ENCODE measurements at places on chromosomes 16 and 17.

DNA sequence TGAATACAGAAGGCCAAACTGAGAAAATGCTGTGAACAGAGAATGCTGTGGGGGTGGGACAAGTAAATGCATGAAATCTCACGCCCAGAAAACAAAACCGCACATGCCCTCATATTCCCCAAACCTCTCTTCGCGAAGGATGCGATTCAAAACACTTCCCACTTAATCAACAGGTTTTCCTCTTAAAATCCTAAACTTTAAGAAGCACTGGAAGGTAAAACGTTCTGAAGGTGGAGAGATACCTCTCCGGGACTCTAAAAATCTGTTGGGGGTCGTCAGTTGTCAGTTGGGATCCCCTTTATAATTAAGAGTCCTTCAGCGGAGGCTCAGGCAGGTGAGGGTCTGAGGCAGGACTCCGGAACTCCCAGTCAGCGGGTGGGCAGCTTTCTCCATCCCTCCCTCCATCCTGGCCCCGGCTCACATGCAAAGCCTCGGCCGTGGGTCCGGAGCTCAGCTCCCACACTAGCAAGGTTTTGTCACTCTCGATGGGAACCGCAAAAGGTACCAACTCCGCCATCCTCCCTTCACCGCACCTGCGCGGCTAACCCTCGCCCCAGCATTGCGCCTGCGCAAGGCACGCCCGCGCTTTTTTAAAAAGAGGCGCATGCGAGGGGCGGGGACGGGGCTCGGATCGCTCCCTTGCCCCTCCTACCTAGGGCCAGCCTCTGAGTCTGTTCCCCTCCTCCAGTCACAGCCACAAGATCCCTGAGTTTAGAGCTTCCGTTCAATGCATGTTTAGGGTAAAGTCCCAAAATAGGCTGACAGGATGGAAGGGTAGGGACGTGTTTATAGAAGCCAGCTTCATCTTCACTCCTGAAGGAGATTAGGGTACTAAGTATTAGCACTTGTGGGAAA lies at the start of gene RDM1:
Gene RDM1, minus strand, starts transcription at position 563 of the 855 bp plus-strand sequence. Its CDS starts 46 bp downstream, at position 517.
- peak; percentile 60 for DNase-seq

DNA sequence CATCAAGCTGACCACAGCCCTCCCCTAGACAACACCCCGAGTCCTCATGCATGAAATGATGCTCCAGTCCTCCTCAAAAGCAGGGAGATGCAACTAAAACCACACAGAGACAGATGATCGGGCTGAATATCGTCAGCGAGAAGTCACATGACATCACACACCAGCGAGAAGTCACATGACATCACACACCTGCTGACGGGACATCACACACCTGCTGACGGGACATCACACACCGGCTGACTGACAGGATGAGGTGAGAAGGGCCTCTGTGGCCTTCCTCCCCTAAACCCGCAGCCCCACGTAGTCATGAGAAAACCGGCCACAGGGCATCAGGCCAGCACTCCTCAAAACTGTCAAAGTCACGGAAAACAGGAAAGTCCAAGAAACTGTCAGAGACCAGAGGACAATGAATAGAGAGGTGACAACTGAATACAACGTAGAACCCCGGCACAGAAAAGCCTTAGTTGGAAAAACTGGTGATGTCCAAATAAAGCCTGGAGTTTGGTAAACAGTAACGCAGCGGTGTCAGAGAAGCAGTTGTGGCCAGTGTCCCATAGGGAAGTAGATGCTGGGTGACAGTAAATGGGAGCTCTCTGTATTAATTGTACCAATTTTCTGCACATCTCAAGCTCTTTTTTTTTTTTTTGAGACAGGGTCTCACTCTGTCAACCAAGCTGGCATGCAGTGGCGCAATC lies 14.3 kb downstream of the LITAF start:
- DNase-seq, result peak; percentile 27

DNA sequence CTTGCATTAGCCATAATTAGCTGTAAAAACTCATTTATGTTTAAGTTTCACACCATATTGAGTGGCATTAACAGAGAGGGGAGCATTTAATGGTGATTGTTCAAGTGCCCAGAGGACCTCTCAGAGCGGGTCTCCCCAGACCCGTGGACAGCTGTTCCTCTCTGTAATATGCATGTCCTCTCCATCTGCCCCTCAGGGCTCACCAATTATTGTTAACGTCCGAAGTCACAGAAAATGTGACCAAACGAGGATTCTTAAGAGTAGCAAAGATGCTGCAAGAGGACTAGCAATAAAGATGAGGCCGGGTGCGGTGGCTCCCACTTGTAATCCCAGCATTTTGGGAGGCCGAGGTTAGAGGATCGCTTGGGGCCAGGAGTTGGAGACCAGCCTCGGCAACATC lies 130.2 kb downstream of the CPPED1 start:
- DNase-seq, result no peak

GRCh38 chr17:60047590-60047989 lies 31.1 kb downstream of the HEATR6 start:
- DNase-seq, result no peak

GRCh38 chr17:48514477-48514876 lies 16.3 kb downstream of the HOXB1 start:
- no peak for DNase-seq

- no peak for DNase-seq
Observed at GRCh38 chr16:11677959-11678881, 10.0 kb downstream of the SNN start.

DNA sequence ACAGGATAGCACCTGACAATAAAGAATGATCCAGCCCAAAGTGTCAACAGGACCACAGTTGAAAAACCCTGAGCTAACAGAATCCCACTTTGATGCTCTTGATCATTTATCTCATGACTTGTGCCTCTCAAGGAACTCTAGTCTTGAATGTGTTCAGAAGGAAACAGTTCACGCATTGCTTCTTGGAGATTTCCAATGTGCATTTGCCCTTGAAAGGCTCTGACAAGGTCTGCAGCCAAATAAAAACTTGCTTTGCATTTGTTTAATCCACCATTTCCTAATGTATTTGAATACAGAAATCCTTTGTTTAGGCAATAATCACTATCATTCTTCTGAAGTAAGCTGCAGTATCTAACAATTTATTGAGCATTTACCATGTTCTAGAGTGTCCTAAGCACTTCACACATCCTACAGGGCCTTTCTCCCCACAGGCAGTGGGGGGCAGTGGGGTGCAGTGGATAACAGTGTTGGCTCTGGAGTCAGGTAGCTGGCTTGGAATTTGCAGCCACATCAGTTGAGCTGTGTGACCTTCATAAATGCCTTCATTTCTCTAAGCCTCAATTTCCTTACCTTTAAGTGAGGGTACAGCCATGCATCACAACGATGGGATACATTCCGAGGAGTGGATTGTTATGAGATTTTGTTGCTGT lies 239.7 kb downstream of the XYLT1 start:
- no peak for DNase-seq

DNA sequence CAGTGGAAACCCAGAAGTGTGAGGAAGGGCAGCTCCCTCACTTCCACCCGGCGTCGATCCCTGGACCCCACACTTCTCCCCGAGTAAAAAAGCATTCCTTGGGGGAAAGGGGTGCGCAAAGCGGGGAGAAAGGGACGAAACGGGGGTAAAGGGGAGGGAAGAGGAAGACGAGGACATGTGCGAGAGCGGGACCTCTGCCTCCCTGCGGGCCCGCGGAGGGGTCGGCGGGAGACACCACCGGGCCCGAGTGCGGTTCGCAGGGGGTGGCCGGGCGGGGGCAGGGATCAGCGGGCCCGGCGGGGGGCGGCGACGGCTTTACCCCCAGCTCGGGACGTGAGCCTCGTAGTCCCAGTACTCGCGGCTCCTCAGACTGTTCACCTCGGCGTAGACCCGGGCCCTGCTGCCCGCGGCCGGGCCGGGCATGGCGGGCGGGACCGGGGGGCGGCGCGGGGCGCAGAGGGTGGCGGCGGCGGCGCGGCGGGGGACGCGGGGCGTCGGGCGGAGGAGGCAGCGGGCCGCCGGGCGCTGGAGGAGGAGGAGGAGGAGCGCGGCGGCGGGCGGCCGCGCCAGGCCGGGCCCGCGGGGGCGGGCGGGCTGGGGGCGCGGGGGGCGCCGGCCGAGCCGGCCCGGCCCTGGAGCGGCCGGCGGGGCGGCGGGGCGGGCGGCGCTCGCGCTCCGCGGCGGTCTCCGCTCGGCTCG lies 443 bp downstream of the CSNK2A2 start:
- no peak for DNase-seq

GRCh38 chr17:62064029-62064790 lies 868 bp downstream of the MED13 start:
- DNase-seq, result no peak

DNA sequence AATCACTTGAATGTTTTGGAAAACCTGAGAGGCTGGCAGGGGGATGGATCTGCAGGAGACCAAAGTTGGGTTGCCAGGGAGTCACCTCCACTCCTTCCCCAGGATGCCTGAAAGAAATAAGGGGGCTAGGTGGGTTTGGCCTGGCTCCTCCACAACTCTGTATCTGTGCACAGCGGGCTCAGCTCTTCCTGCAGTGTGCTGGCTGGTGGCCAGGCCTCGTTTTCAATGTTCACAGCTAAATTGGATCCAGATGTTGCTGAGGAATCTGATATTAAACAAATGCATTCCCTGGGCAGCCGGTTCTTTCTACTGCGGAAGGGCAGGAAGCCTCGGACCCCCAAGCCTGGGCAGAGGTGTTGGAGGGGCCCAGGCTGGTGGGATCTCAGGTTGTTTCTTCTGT lies 106.2 kb downstream of the N4BP1 start:
- DNase-seq, result no peak

DNA sequence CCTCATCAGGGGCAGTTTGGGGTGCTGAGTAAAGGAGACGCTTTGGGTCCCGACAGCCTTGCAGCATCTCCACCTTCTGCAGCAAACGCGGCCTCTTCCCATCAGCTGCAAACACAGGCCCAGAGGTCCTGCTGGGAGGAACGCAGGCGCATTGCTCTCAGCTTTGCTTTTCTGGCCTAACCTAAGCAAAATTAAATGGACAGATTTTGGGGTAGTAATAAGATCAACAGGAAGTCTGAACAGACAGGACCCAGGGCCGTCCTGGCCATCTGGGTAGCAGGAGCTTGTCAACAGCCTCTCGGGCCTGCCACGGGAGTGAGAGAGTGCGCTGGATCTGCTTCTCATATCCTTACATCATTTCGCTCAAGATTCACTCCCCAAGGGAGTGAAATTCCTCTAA lies 7.2 kb downstream of the NUBP1 start:
- no peak for DNase-seq

DNA sequence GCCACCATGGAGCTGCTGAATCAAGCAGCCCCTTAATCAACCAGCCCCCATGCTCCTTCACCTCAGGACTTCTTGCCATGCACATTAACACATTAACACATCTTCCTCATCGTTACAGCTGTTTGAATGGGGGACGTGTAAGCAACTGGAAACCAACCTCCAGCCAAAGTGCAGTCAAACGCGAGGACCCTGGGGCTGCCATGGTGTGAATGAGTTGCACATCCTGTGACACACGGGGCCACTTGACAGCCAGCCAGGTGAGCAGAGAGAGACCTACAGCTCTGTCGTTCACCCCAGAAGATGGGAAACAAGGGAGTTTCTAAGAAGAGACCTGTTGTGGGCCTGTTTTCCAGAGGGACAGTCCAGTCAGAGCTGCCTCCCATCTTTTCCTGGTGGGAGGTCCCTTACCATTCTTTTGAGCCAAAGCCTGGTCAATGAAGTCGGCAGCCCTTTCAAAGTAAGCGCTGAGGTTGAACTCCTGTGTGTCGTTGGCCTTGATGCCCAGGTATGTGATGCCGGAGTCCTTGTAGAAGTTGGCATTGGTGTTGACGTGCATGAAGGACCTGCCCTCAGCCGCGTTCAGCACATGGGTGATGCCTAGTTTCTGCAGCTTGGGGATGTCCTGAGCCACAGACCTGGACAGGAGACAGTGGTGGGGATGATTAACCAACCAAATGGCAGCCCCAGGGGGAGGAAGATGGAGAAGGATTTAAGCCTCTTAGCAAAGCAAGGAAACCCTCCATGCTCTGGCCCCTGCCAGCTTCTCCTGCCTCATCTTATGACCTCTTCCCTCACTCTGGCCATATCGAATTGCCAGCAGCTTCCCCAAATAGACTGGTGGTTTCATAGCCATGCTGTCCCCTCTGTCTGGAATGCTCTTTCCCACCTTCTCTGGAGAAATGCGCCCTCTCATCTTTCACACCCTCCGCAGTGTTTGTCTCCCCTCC lies 4.2 kb downstream of the DUSP3 start:
- no peak for DNase-seq

GRCh38 chr16:75097941-75098901 lies 18.4 kb downstream of the LDHD start:
- DNase-seq, result peak; percentile 36

DNA sequence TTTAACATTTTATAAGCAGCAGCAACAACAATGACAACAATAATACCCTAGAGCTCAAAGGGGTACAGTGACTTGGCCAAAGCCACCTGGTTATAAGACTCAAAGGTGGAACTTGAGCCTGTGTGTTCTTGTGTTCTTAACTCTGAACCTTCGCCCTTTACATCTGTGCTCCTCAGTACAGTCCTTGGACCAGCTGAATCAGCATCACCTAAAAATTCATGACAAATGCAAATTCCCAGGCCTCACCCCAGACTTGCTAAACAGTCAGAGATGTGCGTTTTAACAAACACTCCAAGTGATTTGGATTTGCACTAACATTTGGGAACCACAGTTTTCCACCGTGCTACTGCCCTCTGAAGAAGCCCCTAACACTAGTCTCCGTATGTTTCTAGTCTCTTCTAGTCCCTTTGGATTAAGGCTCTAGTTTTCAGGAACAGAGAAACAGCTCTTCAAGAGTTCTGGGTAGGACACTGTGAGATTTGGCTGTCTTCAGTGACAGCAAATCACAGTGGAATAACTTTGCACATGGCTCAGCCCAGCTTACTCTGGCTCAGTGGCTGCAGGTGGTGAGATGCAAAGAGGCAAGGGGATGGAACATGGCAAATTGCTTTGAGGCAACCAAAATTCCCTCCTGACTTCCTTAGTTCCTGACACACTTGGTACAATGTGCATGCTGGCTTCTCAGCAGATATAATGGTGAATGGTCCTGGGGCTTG lies 151.0 kb upstream of the CDH11 start:
- DNase-seq, result no peak

- DNase-seq, result no peak
Observed at GRCh38 chr16:25271421-25271820, 13.8 kb upstream of the ZKSCAN2 start.

Measured in activated T-cell treated with anti-CD3 and anti-CD28 coated beads for 1 hour (primary cell).